Amniotic stem cell (primary cell): ENCODE measurements at places on chromosomes 12 and 14.

- no peak for DNase-seq
These were observed 13.0 kb downstream of the SLC25A3 start for GRCh38 chr12:98606359-98606988.

DNA sequence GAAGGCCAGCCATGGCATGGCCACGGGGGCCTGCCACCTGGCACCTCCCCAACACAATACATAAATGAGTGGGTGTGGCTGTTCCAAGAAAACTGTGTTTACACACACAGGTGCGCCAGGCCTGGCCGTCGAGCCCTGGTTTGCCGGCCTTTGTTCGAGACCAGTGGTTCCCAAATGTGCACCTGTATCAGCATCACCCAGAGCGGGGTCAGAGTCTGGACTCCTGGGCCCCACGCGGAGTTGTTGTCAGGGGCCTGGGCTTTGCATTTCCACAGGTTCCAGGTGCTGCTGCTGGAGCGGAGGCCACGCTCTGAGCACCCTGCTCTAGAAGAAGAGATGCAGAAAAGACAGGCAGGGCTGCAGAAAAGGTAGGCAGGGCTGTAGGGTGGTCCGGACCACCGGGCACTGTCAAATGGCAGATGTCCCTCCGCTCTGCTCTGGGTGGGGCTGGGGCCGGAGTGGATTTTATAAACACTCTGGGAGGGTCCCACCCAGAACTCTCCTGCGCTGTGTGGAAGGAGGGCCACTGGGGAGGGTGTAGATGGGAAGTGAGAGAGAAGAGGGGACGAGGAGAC, 4.2 kb upstream of the ASPG start:
- DNase-seq: no peak

DNA sequence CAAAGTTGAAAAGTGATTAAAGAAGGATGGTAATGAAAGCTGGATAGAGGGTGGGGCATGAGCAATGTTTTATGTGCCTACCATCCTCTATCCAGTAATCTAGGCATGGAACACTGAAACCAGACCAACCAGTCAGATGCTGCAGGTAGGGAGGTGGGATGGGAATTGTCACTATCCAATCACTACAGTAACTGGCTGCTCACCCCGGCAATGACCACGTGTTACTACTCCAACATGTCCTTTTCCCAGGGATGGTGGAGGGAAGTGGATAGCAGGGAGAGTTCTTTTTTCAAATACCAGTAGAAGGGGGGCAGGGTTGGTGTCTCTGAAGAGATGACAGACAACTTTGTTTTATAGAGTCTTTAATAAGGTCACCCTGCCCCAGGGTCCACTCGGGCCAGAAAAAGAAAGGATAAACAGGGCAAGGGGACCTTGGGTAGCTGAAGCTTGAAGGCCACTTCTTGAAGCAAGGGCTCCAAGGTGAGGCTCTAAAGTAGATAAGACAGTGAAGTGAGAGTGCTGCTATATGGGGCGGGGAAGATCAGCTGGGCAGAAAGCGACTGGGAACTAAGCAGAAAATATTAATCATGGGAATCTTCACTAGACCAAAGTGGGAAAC, 14.7 kb upstream of the CDH24 start:
- no peak for DNase-seq

DNA sequence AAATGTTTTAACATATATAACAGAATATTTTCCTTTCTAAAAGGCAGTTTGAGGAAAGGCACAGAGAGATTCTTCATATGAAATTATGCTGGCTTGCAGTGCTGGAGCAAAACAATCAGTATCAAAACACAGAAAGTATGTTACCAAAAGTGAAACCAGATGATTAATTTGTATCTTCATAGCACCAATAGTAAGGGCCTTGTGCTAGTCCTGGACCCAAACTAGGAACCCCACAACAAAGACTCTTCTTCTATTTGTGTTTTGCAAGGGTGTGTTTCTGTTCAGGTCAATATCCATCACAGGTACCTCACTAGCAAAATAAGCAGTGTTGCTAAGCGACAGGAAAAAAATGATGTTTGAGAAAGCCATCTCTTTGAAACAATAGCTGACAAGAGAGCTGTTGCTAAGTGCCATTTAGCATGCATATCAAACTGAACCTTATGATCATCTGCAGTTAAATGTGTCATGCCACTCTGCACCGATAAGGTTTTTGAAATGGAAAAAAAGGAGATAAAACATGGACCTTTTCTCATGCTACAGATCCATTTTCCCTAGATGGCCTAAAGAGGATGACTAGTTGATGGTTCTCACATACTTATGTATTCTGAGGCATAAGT, 196.2 kb upstream of the ALG10 start:
- no peak for DNase-seq

GRCh38 chr14:20295067-20295466, 10.7 kb downstream of the TTC5 start:
- DNase-seq: no peak

GRCh38 chr12:115440438-115440837, 756.5 kb upstream of the TBX3 start:
- peak; percentile 26 for DNase-seq

- no peak for DNase-seq
These were observed 116.9 kb downstream of the DUSP6 start for GRCh38 chr12:89235189-89235993.

DNA sequence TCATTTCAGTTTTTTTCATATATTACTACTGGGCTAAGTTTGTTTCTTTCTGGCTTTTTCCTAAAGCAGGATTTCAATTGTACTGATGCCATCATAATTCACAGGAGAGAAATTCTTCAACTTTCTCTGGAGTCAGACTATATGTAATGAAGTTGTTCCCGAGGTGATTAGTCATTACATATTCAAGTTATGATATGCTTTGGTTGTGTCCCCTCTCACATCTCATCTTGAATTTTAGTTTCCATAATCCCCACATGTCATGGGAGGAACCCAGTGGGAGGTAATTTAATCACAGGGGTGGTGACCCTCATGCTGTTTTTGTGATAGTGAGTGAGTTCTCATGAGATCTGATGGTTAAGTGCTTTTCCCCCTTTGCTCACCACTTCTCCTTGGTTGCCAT, 227.5 kb upstream of the LRIG3 start:
- no peak for DNase-seq

DNA sequence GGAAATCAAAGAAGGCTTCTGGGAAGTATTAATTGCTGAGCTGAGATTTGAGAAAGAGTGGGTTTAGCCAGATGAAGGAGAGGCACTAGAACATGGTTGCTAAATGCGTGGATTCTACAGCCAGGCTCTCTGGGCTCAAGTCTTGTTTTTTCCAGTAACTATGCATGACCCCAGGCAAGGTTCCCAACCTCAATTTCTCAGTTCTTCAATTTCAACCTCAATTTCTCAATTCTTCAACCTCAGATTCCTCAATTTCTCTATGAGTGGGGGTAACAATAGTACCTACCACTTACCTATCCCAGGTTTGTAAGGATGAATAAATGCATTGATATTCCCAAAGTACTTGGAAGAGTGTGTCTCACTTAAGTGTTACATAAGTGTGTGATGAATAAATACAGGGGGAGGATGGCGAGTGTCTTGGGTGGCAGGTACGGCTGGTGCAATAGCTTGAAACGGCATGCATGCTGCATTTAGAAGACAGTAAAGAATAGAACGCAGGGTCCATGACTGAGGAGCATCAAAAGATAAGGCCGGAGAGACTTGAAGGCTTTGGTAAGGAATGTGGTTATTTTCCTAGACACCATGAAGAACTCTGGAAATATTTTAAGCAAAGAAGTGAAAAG, 149.1 kb upstream of the ATP2B1 start:
- no peak for DNase-seq

DNA sequence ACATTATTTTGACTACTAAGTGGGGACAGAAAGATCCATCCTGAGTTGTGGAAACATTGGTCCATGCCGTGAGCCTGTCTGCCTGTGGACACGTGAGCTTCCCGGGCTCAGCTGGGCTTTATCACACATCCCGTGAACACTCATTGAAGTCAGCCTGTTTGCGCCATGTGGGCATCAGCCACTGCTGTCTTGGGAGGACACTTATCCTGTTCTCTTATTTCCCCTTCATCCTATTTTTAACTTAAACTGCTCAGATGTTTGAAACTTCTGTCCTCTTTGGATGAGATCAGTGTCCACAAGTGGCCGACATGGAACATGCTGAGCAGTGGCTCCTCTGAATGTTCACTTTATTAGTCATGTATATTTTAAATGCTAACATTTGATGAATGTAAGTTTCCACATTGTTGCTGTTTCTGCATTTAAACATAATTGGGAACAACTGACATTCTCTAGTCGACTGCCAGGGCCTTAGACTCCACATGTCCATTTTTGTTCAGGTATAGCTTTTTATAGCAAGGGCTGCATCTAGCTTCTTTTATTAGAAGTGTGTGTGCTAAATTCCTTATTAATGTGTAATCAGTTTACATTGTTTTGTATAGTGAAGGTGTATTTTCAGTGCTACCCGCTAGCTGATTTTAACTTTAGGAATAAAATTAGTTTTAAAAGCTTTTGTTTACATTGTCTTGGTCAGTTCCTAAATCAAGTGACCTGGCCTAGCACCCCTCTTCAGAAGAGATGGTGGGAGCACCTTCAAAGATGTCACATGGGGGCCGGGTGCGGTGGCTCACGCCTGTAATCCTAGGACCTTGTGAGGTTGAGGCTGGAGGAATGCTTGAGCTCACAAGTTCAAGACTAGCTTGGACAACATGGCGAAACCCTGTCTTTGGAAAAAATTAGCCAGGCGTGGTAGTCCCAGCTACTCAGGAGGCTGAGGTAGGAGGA, 24.0 kb downstream of the RNF34 start:
- no peak for DNase-seq

GRCh38 chr14:104141621-104142091, 3.3 kb downstream of the KIF26A start:
- no peak for DNase-seq

GRCh38 chr12:80040075-80040738, 59.1 kb upstream of the OTOGL start:
- DNase-seq: no peak

DNA sequence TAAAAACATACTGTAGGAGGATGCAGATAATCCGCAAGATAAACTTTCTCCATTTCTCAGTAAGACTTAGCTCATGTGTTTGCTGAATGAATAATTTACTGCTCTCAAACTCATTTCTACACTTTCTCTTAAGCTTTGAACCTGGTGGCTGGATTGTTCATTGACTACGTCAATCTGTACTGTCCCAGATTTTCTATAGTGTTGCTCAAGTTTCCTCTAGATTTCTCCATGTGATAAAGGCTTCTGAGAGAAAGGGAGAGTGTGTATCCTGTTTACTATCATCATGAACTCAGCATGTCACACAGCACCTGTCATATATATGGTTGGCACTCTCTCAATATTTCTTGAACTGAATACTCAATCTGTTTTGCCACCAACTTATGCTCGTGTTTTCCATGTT, 518.0 kb upstream of the TBX3 start:
- DNase-seq: no peak

- no peak for DNase-seq
These were observed 15.1 kb upstream of the SYNDIG1L start for GRCh38 chr14:74441113-74441512.

DNA sequence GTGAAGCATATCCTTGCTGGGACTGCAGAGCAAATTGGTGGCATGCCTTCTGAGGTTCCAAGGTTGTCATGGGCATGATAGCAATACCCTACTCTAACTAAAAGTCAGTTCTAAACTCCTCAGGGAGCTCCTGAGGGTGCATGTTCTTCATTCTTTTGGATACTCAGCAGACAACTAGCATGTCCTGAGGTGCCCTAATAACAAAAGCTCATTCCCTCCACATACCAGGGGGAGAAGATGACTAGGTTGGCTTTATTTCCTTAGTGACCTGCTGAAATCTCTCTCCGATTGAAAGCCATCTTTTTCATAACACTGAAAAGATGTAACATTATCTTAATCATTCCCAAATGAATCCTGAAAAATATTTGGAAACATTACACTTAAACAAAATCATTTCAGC, 188.7 kb upstream of the IGF1 start:
- no peak for DNase-seq

DNA sequence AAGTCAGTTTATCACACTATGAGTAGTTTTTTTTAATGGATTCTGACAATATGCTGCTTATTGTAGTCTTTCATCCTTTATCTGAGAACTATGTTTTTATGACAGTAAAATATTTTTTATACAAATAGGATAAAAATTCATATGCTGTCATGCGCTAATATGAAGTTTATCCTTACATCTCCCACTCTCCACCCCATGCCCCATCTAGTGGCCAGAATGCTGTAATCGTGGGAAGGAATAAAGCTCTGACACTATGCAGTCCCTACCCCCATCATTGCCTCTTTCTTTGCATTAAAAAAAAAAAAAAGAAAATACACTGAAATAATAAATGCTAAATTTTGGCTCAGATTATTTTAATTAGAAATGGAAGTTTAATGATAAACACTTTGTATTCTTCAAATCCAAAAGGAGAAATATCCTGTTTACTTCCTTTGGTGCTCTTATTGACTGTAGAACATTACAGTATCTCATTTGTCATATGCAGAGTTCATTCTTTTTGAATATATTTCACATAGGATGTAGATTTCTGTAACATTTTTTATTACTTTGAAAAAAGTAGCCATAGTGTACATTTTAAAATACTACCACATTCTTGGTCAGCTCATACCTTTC, 145.9 kb upstream of the SLCO1C1 start:
- DNase-seq: no peak

GRCh38 chr12:106301241-106301610, 1.3 kb upstream of the TCP11L2 start:
- no peak for DNase-seq
